Activated CD8-positive, alpha-beta memory T cell treated with anti-CD3 and anti-CD28 coated beads for 4 hours (primary cell): ENCODE measurements at places on chromosomes 6 and 20.

- no peak for DNase-seq
Observed at GRCh38 chr20:53608456-53609452, 15.1 kb upstream of the ZNF217 start.

GRCh38 chr20:30593572-30593971 is 663.9 kb upstream of the DEFB115 start:
- DNase-seq: no peak

DNA sequence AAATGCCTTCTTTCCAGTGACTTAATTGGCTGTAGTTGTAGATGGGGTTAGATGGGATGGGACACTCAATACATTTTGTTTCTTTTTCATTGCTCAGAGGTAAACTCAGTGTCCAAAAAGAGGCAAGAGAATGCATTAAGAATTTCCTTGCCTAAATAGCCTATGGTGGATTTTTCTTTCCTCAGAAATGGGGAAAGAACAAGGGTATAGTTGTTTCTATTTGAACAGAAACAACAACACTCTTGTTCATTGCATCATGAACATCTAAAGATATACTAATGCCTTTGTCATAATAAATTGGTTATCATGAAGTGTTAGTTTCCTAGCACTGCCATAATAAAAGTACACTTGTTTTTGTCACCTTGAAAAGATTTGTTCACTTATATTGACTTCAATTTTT is 14.6 kb upstream of the DEFB123 start:
- no peak for DNase-seq

- DNase-seq: no peak
Observed at GRCh38 chr6:157557559-157557958, 176.6 kb downstream of the ZDHHC14 start.

DNA sequence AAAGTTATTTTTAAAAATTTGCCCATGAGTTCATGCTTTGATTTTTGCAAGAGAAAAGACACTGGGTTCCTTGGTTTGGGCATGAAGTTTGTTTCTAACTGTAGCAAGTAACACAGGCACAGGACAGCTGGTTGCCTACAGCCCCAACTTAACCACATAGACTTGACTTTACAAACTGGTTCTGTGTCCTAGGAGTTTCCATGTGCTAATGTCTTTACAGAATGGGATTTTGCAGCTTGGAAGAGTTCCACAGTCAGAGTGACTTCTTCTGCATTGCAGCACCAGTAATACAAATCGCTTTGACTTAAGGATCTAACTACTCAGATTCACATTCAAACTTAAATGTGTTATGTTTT is 44.3 kb downstream of the OR2B2 start:
- DNase-seq: no peak

DNA sequence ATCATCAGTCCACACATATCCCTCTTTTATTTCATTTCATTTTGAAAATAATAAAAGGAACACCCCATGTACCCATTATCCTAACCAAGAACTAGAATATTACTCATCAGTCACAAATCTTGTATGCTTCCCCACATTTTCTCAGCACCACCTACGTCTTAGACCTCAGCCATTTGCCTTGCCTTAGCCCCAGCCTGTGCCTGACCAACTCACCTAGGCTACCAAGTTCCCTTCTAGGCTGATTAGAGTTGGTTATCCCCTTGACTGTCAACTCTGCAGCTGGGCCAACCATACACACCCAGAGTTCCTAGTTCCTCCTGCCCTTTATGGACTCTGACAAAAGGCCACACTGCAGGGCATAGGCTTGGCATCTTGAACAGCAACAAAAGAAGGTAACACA is 33.4 kb upstream of the IPCEF1 start:
- no peak for DNase-seq

- no peak for DNase-seq
Observed at GRCh38 chr6:45422503-45423110, 44.9 kb upstream of the SUPT3H start.

- no peak for DNase-seq
Observed at GRCh38 chr6:114827135-114827534, 484.3 kb upstream of the HS3ST5 start.

DNA sequence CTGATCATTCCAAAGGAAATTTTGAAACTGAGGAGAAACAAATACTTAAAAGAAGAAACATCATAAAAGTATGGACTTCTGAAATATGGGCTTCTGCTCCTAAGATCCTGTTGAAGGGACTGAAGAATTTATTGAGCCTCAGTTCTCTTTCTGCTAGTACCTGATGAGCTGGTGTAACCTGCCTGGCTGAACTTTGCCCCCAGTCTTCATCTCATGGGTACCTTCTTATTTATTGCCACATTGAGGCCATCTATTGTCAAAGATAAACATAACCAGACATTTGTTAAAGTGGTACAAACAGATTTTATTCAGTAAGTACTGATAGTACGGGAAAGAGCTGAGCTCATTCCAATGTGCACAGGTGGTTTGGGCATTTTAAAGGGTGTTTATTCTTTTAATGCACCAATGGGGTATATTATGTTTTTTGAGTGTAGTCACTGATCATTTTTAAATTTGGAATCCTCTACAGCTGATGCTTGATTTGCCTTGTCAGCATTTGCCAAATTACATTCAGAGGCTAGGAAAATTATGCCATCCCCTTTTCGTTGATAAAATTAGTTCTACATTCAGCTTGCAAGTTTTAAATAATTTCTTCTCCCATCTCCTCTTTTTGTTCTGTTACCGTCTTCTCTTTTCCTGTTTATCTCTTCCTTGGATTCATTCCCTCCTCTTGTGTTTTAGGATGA is 118.2 kb downstream of the PRIM2 start:
- DNase-seq: no peak

GRCh38 chr6:41286544-41287346 is at the start of gene TREM1:
TREM1 (minus strand) TSS chr6:41286682; CDS start chr6:41286655, 27 bp downstream.
- no peak for DNase-seq

DNA sequence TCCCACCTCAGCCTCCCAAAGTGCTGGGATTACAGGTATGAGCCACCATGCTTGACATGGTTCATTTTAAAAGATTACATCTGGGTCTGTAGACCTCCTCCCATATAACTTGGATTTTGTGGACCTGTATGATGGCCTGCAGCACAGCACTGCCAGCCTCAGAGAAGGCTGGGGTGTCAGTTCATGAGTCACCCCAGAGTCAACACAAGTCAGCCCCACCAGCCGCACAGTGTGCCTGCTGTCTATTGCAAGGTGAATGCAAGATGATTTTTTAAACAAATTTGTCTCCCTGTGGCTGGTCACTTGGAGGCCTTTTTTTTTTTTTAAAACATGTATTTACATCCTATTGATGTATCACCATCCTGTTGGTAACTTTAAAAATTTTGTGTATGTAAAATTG is 76.7 kb downstream of the RREB1 start:
- DNase-seq: no peak

- no peak for DNase-seq
Observed at GRCh38 chr6:34792605-34793500, 970 bp downstream of the BLTP3A start.

DNA sequence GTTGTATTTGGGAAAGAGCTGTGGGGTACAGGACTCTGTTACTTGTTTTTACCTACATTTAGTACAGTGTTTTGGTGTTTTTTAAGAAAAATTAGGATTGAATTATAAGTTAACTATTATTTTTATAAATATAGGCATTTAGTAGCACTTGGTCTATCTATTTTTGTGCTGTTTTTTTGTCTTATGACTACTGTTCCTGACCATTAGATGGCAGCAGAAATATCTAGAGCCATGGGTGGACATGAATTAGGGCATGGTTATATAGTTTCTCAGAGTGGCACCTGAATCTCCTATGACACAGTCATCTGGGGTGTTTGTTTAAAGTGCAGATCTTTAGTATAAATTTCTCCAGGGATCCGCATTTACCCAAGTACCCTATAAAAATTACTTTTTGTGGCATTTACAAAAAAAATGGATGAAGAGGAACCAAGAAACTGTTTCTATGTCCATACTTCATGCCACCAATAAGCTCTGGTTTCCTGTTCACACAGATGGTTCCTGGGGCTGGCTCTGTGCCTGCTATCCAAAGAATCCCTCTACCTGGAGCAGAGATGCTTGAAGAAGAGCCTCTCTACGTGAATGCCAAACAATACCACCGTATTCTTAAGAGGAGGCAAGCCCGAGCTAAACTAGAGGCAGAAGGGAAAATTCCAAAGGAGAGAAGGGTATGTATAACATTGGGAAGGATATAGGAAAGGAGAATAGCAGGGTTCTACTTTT is 19.8 kb downstream of the NFYA start:
- DNase-seq: no peak

- no peak for DNase-seq
Observed at GRCh38 chr6:18585032-18585573, 198.0 kb downstream of the RNF144B start.

GRCh38 chr6:154606457-154606856 is 96.0 kb upstream of the CNKSR3 start:
- peak; percentile 61 for DNase-seq

DNA sequence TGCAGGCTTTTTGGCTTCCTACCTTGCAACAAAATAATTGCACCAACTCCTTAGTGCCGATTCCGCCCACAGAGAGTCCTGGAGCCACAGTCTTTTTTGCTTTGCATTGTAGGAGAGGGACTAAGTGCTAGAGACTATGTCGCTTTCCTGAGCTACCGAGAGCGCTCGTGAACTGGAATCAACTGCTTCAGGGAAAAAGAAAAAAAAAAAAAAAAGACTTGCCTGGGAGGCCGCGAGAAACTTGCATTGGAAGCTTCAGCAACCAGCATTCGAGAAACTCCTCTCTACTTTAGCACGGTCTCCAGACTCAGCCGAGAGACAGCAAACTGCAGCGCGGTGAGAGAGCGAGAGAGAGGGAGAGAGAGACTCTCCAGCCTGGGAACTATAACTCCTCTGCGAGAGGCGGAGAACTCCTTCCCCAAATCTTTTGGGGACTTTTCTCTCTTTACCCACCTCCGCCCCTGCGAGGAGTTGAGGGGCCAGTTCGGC is 420 bp downstream of the SOX4 start:
- no peak for DNase-seq

DNA sequence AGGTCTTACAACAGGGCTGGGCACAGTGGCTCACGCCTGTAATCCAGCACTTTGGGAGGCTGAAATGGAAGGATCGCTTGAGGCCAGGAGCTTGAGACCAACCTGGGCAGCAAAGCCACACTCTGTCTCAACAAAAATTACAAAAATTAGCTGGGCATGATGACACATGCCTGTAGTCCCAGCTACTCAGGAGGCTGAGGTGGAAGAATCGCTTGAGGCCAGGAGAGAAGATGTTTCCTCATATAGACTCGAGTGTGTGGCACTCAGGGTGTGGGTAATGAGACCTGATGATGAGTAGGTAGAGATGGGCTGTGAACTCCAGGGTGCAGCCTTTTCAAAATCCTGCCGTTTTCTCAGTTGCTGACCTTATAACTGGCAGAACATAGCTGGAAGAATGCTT is 125.3 kb upstream of the FOXO3 start:
- DNase-seq: no peak

DNA sequence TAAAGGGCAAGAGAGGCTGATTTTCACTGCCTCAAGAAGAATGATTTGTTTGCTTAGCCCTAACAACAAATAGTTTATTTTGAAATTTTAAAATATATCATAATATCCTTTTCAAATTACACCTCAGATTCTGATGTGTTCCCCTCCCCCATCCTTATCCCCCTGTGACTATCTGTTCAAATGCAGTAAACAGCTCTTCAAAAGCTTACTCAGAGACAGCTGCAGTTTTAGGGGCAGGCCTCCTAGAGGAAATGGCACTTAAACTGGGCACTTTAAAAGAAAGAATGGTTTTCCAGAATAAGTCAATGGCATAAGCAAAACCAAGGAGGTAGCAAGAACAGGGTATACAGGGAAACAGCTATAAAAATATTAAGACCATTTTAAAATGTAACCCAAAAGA is 118.6 kb upstream of the UST start:
- DNase-seq: no peak

GRCh38 chr6:105675715-105676397 is 273.0 kb upstream of the PREP start:
- no peak for DNase-seq
